ENCODE measurements at places on chromosomes 11 and 22. TPM values are rescaled to one million over a fixed set of nuclear protein-coding genes. Genes with fewer than 3 reads are reported as not detected.

DNA sequence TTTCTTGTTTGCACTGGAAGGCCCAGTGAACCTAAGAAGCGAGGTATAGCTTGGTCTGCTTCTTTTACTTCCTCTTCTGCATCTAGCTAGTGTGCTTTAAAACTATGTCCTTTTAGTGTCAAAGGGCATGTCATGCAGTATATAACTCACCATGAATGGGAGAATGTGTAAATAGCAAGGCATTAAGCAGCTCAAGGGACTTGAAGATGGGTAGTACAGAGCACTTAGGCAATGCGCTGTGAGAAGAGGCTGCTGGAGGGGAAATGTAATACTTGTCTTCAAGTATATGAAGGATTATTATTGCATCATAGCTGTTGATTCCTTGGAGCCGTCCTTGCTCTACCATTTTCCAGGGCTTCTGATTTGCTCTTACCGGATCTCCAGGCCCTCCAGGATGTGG, 7.6 kb downstream of the MAML2 start:
- no peak for DNase-seq

APOL1 gene
- 16.0 TPM for total RNA-seq

DNA sequence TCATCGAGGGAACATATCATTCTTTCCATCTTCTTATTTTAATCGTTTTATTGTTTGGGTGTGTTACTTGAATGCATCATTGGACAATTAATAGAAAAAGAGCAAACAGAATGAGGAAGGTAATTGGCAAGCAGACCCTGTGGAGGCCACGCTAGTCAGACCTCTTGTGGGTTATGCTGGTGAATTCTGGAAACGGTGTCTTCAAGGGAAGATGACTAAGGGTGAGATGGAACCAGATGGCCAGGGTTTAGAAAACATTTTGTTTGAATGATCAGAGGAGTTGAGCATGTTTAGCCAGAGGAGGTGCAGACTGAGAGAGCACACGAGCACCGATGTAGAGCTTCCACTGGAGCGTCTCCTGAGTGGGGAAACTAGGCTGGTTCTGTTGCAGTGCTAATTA, 8.5 kb downstream of the ST14 start:
- no peak for DNase-seq

DNA sequence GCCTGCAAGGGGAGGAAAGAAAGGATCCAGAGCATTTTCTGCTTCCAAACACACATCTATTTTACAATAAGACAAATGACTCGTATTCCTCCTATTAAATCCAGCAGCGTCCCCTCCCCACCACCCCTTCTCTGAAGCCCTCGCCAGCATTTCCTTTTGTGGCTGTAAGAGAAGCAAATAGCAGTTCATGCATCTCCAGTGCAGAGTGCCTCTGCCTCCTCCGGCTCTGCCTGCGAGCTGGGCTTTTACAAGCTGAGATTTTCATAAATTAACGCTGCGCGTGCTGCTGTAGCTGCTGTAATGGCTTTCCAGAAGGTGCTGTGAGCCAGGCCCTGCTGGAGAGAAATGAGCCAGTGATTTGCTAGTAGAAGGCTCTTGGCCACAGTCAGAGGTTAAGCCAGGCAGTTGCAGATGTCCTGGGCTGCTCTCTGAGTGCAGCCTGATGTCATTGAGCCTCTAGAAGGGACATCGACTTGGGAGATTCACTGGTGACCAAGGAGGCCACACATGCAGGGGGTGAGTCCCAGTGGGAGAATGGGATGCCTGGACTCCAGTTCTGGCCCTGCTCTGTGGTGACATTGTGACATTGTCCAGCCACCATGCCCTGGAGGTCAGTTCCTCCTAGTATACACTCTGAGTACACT, 134.5 kb upstream of the NAV2 start:
- no peak for DNase-seq

GRCh38 chr22:43446916-43447315, 35.1 kb downstream of the MPPED1 start:
- no peak for DNase-seq

- DNase-seq, result no peak
Observed at GRCh38 chr11:31872076-31872443, 60.9 kb upstream of the PAX6 start.

CDKN1C gene
- total RNA-seq, result 4.6 TPM

OR51E1 gene
- total RNA-seq, result not detected

DNA sequence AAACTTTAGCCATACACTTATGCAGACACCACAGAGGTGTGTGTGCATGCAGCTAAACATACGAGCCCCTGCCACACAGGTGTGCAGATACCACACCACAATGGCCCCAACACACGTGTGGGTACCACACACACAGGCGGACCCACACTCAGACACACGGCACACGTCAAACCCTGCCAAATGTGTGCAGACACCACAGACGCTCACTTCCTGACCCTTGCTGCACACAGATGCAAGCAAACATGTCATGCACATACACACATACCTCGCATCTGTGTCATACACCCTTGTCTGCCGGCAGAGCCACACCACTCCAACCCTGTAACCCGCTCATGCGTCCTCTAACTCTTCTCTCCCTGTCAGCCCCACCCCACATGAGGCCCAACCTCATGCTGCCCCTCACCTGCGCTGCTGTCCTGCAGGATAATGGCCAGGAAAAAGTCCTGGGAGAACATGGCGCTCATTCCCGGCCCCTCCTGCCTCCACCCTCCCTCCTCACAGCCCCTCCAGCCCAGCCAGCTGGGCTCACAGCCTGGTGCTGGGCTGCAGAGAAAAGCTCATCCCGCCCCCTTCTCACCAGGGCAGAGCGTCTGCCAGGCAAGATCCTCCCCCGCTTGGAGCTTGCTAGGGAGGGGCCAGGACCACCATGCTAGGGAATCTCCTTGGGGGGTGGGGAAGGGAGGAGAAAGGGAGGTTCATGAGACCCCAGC, 14.2 kb downstream of the SMPD1 start:
- no peak for DNase-seq

- DNase-seq, result no peak
Observed at GRCh38 chr22:48517039-48518030, 1310.3 kb downstream of the BRD1 start.

DNA sequence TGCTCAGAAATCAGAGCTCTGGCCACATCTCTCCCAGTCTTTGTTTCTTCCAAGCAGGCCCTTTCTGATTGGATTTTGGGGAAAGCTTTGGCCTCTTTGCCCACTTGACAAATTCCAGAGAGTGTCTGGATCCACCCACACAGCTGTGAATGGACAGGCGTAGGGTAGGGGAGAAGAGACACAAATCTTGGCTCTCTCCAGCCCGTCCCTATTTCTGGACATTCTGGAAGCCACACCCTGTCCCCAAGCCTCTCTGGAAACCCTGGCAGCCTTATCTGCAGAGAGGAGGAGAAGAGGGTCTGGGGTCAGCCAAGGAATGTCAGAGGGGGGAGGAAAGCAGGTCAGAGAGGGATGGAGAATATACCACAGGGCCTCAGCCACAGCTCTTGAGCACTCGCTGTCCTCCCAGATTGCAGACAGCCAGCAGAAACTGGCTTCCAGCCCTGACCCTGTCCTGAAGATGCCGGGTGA, 59.5 kb upstream of the WNT11 start:
- DNase-seq, result no peak

TALDO1 gene
- 257 TPM for total RNA-seq

FAM181B gene
- 0.69 TPM for total RNA-seq

APOL3 gene
- total RNA-seq, result 3.2 TPM

- DNase-seq, result no peak
Observed at GRCh38 chr22:38490915-38491314, 15.2 kb downstream of the DDX17 start.

DNA sequence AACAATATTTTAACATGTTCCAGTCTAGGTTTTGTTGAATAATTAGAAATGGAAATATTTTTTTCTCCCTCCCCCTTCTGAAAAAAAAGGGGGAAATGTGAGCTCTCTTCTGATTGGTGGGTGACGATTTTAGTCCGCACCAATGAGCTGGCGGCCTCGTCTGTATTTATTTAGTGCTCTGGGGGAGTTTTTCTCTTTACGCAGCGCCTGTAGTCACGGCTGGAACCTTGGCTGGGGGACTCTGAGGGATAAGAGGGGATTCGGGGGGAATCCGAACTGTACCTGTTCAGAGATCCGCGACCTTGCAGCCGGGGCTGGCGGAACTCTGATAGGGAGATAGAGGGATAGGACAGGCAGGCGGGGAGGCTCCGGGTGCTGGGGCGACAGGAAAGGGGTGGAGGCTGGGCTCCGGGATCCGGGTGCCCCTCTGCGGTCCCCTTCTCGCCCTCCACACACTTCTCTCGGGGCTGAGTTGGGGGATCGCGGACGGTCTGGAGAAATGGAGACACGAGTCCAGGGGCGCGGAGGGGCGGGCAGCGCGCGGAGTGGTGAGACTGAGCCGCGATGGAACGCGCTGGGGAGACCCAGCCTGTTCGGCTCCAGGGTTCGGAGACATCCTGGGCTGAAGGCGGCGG, 99.7 kb upstream of the HSD17B12 start:
- no peak for DNase-seq

DNA sequence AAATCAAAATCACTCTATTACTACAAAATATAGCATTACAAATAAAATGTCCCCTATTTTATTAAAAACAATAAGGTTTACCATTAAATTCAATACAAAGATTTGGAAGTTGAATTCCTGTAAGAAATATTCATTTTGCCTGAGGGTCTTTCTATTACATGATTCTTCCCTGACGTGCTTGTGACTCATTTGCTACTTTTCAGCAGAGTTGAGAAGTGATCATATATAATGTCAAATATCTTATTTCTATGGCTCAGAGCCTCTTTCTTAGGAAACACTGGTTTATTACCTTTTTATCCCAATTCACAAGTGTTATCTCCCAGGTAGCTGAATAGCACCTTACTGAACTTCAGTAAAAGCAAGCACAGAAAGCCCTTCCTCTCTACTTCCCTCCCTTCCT, 65.2 kb upstream of the CNTN5 start:
- DNase-seq, result no peak

DNA sequence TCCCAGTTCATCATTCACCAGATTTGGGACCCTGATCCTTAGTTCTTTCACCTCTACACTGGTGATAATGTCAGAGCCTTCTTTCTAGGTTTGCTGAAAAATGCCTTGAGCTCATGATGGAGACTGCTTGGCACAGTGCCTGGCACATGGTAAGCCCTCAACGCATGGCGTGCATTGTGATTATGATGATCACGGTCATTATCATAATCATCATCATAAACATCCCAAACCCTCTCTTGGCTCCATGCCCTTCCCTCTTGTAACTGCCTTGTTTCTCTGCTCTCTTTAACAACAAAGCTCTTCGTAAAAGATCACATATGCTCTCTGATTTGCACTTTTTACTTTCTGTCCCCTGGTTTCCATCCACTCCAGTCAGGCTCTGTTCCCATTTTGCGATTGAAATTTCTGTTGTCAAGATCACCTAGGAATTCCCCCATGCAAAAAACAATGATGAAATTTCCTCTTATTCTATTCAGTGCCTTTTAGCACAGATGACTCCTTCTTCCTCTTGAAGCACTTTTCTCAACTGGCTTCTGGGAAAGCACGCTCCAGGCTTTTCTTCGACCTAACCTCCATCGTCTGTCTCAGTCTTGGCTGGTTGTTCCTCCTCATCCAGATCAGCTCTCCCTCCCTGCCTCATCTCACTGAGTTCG, 479.1 kb downstream of the OPCML start:
- no peak for DNase-seq

OR2AG2 gene
- 0.18 TPM for total RNA-seq

RFPL2 gene
- total RNA-seq, result not detected

TBX10 gene
- not detected for total RNA-seq

- no peak for DNase-seq
Observed at GRCh38 chr11:72267956-72268617, 24.1 kb upstream of the PHOX2A start.

DNA sequence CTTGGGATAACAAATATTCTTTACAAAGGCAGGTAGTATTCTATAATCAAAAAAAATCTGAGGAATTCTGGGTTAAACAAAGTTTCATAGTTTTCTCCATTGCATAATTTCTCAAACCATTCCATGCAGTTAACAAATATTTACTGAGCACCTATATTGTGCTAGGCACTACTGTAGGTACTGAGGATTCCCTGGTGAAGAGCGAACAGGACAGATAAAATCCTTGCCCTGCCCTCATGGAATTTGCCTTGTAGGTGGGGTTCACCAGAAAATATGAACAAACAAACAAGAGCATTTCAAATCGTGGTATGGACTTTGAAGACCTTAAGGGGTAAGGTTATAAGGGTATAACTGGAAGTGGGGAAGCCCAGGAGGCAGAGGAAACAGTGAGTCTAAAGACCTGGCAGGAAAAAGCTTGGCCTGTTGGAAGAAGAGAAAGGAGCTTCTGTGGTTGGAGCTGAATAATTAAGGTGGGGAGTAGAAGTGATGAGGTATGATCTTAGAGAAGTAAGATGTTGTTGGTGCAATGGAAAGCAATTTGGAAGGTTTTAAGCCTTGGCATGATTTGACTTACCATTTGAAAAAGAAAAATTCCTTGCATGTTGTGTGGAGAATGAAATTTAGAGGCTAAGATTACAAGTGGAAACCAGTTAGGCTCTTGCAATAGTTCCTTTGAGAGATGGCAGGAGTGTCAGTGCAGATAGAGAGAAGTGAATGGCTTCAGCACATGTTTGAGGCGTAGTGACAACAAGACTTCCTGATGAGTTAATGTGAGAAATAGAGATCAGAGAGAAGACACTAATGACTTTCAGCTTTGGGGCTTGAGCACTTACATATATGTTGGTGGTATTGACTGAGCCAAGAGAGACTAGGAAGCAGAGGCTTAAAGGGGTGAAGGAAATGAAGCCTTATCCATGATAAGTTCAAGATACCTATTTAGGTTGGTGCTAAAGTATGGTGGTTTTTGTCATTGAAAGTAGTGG, 55.7 kb upstream of the PICALM start:
- DNase-seq, result no peak

DNA sequence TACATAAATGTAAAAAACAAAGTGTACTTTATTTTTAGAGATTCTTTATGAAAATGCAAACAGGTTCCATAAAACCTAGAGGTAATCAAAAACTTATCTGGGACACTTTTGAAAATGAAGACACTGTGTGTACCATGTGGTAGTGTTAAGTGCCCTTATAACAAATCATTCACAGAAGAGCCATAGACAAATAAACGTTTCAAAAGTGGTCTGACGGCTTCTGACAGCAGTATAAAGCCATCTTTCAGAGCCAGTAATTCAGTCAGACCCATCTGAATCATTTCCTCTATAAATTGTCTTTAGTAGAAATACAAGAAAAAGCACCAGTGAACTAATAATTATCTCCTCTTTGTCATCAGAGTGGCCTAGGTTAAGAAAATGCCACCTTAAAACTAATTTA, 100.0 kb downstream of the PAX6 start:
- no peak for DNase-seq

KREMEN1 gene
- 2.2 TPM for total RNA-seq
